Activated CD8-positive, alpha-beta memory T cell treated with anti-CD3 and anti-CD28 coated beads for 4 hours (primary cell): ENCODE measurements at places on chromosomes 5 and 9.

DNA sequence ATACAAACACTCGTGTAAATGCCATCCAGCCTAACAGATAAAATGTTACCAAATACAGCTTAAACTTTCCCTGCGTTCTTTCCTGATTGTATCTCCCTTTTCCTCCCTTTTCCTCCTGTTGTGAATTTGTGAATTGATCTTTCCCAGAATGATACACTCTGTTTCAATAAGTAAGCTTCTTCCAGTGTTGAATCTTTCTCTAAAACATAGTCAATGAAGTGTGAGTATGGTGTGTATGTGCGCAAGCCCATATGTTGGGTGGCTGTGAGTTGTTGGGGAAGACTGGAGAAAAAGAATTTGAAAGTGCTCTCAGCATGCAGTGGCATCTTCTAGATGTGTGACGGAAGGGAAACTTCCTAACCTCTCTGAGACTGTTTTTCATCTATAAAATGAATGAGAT lies 143.1 kb upstream of the KLF4 start:
- no peak for DNase-seq

- DNase-seq, result no peak
These were observed 23.9 kb downstream of the TLE1 start for GRCh38 chr9:81665322-81665871.

DNA sequence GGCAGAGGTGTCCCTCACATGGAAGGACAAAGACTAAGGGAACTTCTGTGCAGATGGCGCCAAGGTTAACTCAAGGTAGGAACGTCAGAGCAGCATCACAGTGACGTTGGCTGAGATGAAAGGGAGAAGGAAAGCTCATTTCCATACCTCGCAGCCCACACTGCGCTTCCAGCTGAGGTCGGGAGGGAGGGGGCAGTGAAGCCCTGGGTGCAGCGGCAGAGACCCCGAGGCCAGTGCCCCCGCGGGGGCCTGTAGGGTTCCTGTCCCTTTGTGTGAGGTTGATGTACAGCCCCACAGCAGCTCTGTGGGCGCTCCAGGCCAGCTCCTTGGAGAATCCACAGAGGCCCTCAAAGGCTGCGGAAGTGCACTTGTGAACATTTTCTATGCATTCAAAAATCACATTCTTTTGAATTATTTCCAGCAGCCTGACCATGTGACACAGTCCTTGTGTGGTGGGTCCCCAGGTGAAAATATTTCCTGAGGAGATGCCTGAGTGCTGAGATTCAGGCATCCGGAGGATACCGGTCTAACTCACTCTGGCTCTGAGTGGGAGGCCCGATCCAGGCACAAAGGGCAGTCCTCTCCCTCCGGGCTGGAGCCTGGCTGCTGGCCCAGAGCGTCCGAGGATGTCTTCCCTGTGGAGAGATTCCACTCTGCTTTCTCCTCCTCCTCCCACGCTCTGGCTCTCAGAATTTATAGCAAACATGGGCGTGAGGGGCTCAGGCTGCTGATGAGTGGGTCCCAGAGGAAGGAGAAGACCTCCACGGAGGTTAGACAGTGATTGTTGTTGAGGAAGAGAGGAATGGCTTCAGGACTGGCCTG lies 150.7 kb downstream of the ICE1 start:
- DNase-seq, result no peak

GRCh38 chr5:58378613-58379390 lies 81.1 kb downstream of the PLK2 start:
- DNase-seq, result no peak

DNA sequence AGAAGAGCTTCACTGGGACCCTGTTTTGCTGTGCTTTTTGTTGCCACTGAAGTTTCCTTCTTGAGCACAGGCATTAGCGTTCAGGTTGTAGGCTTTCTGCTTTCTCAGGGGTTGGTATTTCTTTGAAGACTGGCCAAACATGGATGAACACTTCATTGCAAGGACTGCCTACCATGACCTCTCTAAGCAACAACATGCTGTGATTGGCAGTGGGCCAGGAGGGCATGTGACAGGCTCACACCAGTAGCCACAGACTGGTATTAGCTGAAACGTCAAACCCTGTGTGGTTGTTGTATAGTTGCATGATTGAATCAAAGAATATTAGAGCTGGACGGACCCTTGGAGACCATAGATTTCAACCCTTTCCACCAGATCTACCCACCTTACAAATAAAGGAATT lies 20.0 kb upstream of the MLANA start:
- no peak for DNase-seq

DNA sequence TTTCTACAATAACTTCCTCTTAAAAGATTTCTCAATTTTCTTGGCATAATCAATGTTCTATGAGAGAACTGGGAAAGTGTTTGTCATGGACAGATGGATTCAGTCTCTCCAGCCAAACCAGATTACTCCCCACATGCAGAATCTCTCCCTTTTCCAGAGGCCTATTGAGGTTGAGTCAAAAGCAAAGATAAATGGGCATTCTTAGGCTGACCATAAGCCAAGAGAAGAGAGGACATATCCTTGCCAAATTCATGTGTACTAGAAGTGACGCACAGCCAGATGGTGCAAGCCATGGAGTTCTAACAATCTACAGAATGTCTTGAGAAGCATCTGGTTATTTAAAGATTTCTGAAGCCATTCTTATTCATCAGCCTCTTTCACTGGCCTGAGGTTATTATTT lies 2115.0 kb downstream of the MAT2B start:
- DNase-seq, result no peak

- DNase-seq, result no peak
These were observed 25.1 kb upstream of the CD180 start for GRCh38 chr5:67221487-67222242.

DNA sequence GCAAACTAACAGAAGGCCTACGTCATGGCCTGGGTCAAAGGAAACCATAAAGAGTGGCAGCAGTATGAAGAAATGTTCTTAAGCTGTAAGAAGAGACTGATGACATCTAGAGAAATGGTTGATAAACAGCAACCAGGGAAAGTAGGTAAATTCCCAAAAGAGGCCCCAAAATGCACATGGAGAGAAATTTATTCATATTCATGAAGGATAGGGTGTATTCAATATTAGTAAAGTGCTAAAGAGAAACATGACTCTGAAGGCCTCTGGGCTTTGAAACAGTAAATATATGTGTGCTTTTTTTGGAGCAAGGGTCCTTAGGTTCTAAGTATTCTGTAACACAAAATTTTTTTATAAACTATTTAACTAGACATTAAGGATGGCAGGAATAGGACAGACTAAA lies 149.7 kb upstream of the GRIA1 start:
- DNase-seq, result no peak

- DNase-seq, result no peak
These were observed 31.3 kb downstream of the FGF1 start for GRCh38 chr5:142654578-142655058.

DNA sequence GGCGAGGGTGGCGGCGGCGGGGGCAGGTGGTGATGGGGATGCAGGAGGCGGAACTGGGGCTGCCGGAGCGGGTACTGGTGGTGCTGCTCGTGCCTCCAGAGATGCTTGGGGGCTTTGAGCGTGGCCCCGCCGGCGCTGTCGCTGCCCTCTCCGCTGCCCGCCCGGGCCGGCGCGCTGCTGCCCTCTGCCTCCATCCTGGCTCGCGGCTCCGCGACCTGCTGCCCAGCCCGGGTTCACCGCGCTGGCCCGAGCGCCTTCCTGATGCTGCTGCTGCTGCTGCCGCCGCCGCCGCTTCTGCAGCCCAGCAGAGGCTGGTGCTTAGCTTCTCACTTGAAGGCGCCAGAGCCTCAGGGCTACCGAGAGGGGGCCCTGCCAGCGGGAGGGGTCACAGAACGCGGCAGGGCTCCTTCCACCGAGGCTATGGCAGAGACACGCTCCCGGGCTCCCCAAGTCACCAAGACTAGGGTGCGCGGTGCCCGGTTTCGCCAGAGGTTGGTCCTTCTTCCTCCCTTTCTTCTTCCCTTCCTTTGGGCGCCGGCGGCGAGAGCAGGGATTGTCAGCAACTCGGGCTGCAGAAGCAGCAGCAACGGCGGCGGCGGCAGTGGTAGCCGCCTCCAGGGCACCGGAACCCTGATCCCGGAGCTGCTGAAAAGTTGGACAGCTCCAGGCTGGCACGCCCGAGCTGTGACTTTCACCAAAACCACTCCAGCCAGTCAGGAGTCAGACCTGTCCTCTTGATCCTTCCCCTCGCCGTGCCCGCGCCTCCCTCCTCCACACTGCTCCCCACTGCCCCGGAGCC lies at the start of gene PDE4D:
TSS of gene PDE4D (minus strand) at position 298 of the 799 bp plus-strand sequence.
- DNase-seq, result no peak

DNA sequence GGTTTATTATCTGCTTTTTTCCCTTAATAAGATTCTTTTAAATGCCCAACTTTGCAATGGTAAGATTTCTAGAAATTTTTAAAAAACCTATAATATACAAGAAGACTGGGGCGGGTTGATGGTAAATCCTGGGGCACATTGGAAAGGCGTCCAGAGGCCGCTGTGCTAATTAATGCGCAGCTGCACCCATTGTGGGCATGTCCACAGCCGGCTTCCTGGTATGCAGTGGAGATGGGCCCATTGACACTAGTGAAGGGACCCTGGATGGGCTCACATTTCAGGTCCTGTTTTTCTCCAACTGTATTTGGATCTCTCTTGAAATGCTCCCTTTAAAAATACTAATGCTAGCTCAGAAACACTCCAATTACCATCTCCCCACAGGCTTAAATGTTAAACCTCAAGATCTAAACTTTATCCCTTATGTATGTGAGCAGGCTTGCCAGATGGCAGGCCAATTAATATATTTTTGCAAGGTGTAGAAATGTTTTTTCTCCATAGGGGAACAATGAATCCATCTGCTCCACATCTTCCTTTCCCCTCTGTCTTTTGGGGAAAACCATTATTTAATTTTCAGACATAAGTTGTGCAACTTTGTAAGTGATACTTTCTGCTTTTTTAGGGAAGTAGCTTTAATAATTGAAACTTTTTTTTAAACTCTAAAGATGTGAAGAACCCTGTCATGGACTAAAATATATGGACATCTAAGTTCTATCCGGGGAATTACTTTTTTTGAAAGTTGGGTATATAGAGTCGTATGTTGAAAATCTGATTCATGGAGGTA lies 177.3 kb downstream of the CD180 start:
- no peak for DNase-seq

DNA sequence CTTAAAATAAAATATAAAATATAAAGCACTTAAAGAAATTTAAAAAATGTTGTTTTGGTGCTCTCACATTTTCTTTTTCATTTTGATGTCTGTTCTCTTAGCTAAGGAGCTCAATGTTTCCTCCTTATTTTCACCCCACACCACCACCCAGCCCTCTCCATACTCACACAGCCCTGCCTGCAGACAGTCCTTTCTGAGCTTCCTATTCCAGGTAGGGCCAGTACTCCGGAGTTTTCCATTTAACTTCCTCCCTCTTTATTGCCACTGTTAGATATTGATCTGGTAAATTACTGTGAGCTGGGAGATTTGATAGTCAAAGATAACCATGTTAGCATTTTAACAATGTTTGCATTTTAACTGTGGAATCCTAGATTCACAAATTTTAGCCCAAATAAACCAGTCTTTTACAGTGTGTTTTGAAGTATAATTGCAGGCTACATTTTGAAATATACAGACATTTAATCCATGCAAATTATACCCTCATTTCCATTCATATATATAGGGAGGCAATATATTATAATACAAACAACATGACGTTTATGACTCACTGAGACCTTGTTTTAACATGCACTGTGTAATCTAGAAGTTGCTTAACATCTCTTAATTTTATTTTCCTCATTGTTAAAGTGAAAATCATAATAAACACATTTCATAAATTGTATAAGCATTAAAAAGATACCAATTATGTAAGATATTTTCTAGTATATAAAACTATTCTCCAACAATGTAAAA lies 927.1 kb downstream of the NR2F1-AS1 start:
- DNase-seq, result no peak

- no peak for DNase-seq
These were observed 63.6 kb downstream of the MRPL36 start for GRCh38 chr5:1736065-1736464.

- DNase-seq, result no peak
These were observed 405.2 kb upstream of the MPDZ start for GRCh38 chr9:13684656-13685055.

- DNase-seq, result no peak
These were observed 25.9 kb upstream of the TTC39B start for GRCh38 chr9:15332939-15333338.

- no peak for DNase-seq
These were observed 571 bp downstream of the PPIC start for GRCh38 chr5:123035918-123036390.

- no peak for DNase-seq
These were observed 28.4 kb upstream of the EBF1 start for GRCh38 chr5:159128070-159128541.
